ENCODE measurements at places on chromosomes 7 and 10.

- DNase-seq, result no peak
These were observed 158.8 kb downstream of the DNAJB6 start for GRCh38 chr7:157495594-157495993.

DNA sequence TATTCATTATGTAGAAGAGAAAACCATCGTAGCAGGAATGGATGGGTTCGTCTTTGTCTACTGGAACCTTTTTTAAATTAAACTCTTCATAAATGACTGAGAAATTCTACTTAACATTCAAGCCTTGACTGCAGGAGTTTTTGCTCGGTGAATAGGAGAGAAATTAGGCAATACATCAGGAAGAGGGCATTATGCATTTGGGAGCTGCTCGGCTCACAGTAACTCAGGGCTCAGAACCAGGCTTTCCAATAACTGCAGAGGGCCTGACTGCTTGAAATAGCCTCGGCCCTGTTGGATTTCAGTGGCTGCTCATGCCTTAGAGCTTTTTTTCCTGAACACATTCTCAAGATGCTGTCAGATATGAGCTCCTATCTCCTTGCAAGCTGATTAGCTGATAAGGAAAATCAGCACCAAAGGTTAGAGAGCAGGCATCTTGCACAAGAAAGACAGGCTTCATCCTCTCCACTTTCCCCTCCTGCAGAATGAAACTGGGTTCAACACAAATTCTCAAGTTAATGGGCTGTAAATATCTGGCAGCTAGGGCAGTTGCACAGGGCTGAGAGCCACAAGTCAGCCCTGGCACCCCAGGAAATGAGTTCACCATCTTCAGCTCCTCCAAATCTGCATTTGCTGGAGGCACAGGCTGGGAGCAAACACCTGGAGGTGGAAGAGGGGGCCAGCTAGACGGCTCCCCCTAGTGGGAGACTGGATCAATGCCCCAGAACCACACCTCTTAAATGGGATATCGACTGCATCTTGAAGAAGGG, 24.3 kb downstream of the TECTB start:
- DNase-seq, result no peak

DNA sequence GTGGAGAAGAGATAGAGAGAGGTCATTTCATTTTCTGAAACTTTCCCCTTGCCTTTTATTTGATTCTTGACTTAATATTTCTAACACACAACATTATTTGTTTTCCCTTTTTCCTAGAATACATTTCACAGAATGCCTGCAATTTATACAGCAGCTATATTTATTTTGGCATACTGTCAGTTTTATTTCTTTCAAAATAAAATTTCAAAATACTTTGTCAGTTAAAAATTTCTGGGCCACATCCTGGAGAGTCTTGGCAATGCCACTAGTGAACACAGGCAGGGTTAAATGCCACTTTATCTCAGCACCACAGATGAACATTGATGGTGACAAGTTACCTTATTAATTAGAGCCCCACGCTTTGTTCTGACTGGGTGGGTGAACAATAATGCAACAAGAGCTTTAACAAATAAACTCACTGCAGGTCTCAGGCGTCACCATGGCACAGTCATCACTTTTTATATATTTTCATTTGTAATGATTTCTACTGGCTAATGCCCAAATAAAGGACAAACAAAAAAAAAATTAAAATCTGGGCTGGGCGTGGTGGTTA, 494.0 kb downstream of the KIF20B start:
- no peak for DNase-seq

DNA sequence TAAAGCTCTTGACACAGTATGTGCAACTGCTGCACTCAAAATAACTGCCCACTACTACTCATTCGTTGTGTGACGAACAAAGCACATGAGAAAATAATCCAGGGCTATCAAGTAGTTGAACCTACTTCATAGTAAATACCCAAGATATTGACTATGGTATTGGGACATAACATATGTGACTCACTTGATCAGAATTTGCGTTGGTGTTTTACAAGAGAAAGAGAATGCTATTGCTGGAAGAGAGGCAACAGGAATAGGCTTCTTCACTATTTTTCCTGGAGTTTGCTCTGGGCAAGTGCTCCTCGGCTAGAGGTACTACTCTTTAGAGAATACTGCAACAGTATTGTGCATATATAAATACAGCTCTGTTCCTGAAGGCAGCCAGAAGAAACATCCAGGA, 2.5 kb downstream of the DGKB start:
- no peak for DNase-seq

- no peak for DNase-seq
These were observed 587.2 kb downstream of the SORCS1 start for GRCh38 chr10:106577266-106577665.

DNA sequence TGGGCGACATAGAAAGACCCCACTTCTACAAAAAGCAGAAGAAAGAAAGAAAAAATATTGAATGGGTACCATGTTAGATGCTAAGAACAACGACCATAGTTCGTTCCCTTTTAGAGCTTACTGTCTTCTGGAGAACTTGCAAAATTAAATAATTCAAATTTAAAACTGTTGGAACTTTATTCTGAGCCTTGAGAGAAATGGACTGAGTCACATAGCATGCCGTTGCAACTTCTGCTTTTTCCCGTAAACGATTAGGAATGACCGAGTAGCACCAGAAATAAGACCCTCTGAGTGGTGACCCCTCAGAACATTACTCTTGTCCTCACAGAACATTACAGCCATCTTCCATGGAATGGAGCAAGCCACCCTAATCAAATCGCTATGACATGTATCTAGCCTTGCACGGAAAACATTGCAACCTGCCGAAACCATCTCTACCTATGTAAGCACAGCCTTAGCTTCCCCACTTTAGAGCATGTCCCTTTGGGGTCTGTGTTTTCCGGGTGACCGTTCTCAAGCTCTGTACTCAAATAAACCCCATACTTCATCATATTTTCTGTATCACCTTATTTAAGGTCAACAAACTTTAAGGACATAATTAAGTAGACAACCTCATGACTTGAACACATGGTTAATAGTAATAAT, 179.1 kb downstream of the PRKCQ start:
- no peak for DNase-seq

DNA sequence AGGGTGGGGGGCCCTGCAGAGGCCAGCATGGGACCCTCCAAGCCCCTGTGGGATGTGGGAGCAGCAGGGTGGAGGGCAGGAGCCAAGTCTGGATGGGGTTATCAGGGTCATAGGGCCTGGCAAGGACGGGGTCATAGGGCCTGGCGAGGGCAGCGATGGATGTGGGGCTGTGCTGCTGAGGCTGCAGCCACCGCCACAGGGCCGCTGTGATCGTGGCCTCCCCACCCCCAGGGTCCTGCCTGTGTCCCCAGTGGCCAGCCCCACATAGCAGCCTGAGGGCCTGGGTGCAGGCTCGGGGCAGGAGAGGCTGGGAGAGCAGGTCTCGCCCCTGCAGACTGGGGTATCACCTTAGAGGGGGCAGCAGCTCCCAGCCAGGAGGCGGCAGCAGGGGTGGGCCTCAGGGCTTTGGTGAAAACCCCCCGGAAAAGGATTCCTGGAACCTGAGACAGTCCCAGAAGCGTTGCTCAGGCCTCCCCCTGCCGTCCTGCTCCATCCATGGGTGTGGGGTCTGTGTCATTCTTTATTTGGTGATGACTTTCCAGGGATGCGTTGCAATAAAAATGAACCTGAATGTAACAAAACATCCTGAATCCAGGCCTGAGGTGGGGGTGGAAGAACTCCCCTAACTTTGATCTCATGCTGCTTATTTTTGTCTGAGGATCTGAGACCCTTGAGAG, 107.3 kb upstream of the SHH start:
- DNase-seq, result no peak

- DNase-seq, result no peak
These were observed 65.6 kb upstream of the KDM7A start for GRCh38 chr7:140242057-140243031.

DNA sequence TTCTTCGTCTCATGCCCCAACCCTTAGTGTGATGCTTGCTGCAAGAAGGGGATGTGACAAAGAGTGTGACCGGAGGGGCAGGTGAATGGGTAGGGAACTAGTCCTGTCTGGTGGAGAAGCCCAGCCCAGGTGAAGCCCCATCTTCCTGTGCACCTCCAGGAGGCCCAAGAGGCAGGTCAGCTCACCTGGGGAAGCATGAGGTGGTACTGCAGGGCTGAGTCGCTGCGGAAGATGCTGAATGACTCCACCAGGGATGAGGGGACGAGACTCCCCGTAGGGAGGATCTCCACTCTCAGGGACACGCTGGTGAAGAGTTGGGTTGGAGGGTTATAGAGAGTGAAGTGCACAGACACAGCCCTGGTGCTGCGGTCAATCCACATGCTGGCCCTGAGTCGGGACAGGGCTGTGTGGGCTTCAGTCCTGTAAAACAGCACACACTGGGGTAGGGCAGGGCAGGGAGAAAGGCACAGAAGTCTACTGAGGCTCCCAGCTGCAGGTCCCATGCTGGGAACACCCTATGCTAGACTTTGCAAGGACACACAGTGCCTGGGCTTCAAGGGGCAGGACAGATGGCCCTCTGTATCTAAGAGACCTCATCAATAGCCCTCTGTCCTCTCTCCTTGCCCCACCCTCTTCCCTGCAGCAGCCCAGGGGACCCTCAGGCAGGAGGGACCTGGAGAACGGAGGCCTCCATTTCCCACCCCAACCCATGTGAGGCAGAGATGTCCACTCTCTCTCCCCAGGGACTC, 136.5 kb downstream of the PKD1L1 start:
- DNase-seq, result no peak

- no peak for DNase-seq
These were observed 7.2 kb upstream of the PGAM2 start for GRCh38 chr7:44072364-44073231.

- DNase-seq, result no peak
These were observed 22.1 kb downstream of the GNA12 start for GRCh38 chr7:2821842-2822507.

DNA sequence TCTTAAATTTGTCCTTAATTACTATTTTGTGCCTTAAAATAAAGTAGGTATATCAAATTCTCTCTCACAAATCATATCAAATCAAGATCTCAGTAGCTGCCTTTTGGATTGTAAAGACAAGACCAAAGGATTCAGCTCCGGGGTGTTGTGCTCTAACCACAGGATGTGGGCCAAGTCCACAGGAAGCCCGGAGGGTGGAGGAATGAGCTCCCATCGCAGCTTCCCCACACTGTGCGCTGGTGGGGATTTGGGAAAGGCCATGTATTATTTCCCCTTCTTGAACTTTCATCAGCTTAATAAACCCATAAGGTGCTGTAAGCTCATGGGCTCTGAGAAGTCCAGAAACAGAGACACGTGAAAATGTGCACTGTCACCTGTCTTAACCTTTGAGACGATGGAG, 241.6 kb upstream of the TCERG1L start:
- no peak for DNase-seq

DNA sequence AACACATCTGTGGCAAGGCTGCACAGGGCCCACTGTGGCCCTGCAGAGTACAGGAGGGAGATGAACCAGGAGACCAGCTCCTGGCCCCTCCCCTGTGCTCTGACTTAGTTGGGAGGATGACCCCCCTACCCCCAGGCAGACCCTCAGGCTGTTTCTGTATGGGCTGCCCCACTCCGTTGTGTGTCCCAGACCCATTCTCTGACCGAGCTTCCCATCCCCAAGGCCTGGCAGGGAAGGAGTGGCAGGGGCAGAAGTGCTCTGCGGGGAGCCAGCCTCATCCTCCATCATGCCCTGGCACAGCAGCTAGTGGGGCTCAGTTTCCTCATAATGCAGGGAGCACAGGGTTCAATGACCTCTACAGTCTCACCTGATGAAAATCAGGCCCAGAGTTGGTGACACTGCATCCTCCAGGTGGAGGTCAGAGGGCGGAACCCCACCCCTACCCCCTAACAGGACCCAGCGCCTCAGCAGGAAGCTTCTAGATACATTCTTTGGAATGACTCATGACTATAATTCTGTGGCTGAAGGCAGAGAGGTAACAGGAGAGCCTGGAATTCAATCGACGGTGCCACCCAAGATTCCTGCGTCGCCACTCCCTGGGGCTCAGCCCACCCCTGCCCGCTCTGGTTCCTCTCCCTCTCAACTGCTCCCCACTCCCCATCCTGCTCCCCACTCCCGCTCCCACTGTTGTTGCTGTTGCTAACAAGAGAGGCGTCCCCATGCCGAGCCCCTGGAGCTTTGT, 18.2 kb downstream of the PODXL start:
- DNase-seq, result no peak

DNA sequence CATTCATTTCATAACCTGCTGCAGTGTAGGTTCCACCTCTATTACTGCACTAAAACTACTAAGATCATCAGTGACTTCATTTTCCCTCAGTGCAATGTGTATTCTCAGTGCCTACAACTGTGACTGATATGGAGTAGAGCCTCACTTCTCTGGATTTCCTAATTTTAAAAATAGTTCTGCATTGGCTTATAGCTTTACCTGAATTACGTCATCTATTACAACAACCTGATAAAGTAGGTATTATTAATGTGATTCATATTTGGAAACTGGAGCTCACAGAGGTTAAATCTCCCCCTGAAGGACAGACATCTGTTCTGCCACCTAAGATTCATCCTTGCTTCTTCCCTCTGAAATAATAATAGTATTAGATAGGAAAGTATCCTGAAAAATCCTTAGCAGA, 70.9 kb upstream of the NOBOX start:
- DNase-seq, result no peak

DNA sequence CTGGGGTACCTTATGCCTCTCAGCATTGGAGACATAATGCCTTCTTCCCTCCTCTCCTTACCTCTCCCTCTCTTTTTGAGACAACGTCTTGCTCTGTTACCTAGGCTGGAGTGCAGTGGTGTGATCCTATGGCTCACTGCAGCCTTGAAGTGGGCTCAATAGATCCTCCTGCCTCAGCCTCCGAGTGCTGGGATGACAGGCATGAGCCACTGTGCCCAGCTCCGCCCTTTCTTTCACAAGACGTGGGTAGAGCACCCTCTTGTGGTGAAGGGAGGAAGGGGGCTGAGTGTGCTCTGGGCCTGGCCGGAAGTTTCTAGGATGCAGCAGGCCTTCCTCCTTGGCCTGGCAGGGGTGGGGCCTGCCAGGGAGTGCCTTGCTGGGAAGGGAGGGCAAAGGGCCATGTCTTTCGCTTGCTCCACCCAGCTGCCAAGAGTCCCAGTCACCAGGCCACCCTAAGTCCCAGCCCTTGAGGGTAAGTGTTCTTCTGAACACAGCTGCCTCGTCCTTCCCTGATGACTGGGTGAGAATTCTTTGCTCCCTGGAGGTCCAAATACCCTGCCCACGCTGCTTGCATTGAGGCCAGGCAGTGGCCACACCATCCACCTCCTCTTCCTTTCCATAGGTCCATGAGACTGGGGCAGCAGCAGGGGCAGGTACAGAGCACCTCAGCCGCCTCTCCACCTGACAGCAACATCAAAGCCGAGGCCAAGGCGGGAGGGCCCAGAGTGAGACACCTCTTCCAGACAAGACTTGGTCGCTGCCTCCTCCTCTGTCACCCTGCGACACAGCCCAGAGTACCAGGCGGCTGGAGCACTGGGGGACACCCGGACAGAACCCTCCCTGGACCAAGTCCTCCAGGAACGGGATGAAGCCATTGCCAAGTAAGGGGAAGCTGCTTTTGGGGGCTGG, 3.7 kb downstream of the ABHD11 start:
- DNase-seq, result no peak

- DNase-seq, result no peak
These were observed 311.3 kb upstream of the ZMIZ1 start for GRCh38 chr10:78757344-78757925.

DNA sequence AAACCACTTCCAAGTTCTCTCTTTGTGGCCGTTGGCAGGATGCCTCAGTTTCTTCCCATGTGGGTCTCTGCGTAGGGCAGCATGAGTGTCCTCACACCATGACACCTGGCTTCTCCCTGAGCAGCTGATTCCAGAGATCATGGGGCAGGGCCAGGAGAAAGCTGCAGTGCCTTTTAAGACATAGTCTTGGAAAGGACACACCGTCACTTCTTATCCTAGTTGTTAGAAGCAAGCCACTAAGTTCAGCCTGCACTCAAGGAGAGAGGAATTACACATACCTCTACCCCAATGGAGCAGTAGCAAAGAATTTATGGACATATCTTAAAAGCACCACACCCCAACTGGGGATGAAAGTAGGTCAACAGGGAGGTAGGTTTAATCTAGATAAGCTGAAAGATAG, 16.4 kb downstream of the NODAL start:
- no peak for DNase-seq
